ENCODE measurements at places on chromosomes 6 and 20.
A peak's percentile ranks its signal among the peaks of the same experiment; 100 is the strongest.

- ATAC-seq = no peak
Observed at GRCh38 chr6:137282254-137282653, 63.1 kb upstream of the IFNGR1 start.

DNA sequence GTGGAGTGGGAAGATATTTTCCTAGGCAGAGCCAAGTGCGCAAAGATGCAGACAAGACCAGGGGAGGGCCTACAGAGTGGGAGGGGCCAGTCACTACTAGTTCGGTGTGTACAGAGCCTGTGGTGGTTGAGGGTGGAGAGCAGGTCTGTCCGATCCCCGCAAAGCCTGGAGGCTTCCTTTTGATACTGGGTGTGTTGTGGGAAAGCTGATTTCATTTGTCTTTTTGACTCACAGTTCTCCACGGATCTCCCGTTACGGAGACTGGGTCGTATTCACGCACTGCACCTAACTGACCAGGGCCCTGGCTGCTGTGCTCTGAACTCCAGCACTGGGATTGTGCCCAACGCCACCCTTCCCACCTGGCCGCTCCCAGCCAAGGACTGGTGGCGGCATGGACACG lies 1.4 kb upstream of the TIAM2 start:
- ATAC-seq = no peak

DNA sequence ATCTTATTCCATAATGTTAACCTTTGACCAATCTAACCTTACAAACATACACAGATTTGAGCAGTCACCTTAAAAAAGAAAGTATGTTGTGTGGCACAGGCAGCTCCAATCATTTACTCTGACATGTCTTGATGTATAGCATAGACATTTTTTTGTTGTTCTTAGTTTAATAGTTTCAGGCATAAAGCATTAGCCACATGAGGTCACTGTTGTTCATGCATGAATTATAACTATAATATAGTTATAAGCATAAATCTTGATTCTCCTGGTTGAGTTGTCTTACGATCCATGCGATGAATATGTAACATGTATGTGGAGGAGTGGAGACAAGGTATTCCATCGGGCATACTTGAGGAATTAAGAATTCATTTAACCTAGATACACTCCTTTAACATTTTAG lies 26.1 kb upstream of the NKAIN2 start:
- no peak for ATAC-seq

DNA sequence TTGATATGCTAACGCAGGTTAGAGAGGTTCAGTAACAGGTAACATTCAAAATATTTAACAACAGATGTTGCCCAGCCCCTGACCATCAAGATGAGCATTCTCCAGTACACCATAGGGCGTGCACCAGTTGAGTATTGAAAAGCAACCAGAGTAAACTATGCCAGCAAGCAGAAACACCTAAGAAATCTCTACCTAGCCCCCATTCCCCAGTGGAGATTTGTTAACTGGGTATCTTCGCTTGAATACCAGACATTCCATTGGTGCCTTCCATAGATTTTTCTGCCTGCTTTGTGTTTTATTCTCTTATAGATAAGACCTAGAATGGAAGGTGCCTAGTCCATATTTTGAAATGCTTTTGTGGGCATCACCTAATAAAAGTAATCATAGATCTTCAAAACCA lies 623.9 kb downstream of the KIF16B start:
- ATAC-seq = no peak

DNA sequence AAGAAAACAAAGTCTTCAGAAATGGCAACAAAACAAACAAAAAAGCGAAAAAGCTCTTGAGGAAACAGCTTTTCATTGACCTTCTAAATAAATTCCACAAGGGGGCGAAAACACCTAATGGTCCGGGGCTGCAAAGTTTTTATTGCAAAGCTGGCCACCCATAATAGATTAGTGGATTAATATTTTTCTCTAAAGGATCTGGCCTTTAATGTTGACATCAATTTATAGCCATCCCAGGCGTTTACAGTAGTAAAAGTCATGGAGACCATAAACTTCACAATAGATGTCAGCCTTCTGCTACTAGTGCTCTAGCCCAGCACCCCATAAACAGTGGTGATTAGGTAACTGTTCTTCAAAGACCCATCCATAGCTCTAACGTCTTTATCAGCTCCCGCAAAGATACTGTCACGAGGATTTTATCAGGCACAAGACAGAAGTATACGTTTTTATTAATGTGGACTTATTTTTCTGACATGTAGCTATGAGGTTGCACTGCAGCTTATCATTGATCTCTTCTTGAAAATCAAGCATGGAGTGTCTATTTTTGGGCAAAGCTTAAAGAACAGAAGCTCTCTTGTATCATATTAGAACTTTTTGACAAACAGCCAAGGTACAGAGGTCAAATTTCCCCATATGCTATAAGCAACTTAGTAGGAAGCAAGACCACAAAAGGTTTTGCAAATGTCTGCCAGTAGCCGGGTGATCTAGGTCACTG lies 4.7 kb downstream of the CITED2 start:
- no peak for ATAC-seq

DNA sequence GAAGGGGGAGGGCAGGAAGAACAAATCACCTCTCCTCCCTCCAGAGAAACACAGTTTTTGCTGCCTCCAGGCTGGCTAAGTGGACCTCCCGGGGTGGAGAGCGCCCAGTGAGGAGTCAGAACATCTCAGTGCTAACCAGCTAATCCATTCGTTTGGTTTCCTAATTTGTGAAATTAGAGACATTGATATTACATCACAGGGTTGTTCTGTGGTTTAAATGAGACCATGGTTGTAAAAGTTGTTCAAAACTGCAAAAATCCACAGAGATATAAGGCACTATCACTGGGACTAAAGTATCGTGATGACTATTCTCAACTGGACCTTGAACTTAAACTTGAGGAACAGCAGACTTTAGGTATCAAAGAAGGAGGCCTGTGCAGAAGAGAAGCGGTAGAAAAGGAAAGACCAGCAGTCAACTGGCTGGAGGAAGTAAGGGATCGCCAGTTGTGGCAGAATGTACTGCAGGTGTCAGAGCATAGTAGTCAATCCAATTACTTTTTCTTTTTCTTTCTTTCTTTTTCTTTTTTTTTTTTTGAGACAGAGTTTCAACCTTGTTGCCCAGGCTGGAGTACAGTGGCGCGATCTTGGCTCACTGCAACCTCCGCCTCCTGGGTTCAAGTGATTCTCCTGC lies 33.9 kb downstream of the RIPOR2 start:
- ATAC-seq = no peak

DNA sequence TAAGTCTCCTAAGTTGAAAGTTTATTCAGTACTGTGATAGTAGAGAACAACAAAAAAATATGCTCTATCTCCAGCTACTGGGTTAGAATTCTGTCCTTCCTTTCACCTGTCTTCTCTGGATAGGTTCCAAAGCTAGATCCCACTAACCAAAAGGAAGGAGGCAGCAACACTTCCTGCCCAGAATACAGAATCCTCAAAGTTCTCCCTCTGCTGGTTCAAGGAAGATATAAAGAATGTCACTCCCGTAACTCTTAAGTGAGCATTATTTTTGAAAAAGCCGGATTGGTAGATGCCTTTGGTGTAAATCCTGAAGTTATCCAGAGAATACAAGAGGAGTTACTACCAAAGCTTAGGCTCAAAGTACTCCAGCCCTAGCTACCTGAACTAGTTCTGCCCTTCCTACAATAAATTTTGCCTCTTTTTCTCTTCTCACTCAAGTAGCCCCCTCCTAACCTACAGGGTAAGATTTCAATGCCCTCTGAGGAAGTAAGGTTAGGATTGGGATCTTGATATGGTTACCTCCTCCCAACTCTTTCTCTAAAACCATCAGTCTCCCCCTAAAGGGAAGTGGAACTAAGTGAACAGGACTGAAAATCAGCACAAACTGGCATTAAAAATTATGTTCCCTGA lies 26.0 kb upstream of the CRIP3 start:
- ATAC-seq = no peak

DNA sequence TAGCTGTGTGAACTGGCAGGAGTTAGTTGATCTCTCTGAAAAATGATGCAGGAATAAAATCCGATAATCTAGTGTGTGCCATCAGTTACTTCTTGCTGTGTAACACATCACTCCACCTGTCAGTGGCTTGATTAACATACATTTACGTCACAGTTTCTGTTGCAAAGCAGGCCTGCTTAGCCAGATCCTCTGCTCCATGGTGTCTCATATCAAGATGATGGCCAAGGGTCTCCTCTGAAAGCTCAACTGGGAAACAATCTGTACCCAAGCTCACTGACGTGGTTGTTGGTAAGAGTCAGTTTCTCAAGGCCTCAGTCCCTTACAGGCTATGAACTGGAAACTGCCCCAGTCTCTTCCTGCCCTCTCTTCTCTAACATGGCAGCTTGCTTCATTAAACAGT lies 51.8 kb downstream of the FOXA2 start:
- ATAC-seq = no peak

GRCh38 chr6:105402939-105403935 lies at the start of gene PREP:
Gene PREP, minus strand, starts transcription at chr6:105403082. Its CDS starts 191 bp downstream, at chr6:105402891.
- peak; percentile 95 for ATAC-seq

GRCh38 chr6:166330612-166331011 lies 11.7 kb downstream of the SFT2D1 start:
- no peak for ATAC-seq

GRCh38 chr20:51036827-51037531 lies 14.1 kb upstream of the KCNG1 start:
- no peak for ATAC-seq

GRCh38 chr20:59782986-59783640 lies 150.3 kb downstream of the SYCP2 start:
- ATAC-seq = no peak

DNA sequence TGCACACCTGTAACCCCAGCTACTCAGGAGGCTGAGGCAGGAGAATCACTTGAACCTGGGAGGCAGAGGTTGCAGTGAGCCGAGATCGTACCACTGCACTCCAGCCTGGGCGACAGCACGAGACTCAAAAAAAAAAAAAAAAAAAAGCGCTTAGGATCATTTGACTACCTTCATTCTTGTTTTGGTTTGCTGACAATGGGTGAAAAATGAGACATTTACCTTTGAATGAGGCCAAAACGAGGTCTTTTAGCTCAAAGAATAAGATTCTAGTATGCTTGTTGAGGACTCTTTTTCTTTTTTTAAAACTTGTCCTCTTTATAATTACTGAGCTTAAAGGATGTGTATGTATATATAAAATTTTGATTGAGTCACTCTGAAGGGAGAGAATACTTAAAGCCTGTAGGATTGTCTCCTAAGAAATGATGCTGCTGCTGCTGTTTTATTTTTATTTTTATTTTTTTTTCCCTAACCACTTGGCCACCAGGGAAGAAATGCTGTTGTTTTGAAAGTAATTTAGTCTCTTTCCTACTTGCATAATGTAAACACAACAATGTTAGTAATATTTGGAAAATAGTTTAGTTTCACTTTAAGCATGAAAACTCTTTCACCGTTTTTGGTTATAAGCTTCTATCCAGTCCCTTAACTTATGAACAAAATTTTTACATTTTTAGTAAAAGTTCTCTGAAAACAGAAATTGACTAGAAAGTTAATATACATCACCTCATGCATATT lies 7.9 kb downstream of the UBR2 start:
- ATAC-seq = no peak

- ATAC-seq = no peak
Observed at GRCh38 chr6:42947950-42948349, 12.6 kb upstream of the GNMT start.

DNA sequence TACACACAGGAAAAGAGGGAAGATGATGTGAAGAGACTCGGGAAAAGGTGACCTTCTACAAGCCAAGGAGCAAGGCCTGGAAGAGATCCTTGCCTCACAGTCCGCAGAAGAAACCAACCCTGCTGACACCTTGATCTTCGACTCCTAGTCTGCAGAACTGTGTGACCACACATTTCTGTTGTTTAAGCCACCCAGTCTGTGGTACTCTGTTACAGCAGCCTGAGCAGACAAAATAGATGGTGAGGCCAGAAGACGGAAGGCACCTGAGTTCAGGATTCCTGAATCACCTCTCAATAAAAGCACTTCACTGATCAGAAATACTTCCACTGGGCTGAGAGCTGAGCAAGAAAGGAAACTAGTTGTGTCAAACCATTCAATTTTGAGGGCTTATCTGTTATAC lies 103.3 kb downstream of the BACH2 start:
- ATAC-seq = no peak

DNA sequence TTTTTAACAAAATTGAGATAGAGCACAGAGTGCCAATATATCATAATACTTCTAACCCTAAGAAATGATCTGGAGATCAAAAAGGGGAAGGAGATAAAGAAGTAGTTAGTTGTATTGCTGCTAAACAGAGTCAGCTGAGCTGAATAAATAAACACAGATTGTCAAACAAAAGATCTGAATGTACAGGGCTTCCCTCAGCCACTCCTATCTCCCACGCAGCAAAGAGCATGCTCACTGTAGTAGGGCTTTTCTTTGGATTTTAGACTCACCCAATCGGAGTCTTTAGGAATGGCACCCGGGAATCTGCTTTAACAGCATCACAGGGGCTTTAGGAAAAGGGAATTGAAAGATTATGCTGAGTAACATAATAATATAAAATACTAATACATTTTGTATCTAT lies 222.2 kb upstream of the STXBP5 start:
- no peak for ATAC-seq

GRCh38 chr20:62621251-62622110 lies 20.8 kb upstream of the SLCO4A1 start:
- ATAC-seq = no peak

DNA sequence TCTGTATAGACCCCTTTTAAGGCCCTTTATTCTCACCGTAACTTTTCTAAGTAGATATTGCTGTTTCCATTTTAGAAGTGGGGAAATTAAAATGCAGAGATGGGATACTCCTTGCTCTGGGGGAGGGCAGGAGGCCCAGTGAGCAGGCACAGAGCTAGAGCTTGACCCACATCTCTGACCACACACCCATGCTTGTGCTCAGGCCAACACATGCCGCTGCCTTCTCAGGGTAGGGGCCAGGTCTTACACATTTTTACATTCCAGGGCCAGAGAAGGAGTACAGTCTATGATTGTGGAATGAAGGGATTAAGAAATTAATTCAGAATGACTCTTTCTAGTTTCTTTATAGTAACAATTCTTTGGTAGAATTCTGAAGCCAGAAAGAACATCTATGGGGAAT lies 104.8 kb downstream of the SOBP start:
- no peak for ATAC-seq

- ATAC-seq = no peak
Observed at GRCh38 chr6:104527311-104527710, 332.4 kb downstream of the HACE1 start.

GRCh38 chr6:25703005-25703404 lies 51.0 kb downstream of the SCGN start:
- ATAC-seq = no peak

DNA sequence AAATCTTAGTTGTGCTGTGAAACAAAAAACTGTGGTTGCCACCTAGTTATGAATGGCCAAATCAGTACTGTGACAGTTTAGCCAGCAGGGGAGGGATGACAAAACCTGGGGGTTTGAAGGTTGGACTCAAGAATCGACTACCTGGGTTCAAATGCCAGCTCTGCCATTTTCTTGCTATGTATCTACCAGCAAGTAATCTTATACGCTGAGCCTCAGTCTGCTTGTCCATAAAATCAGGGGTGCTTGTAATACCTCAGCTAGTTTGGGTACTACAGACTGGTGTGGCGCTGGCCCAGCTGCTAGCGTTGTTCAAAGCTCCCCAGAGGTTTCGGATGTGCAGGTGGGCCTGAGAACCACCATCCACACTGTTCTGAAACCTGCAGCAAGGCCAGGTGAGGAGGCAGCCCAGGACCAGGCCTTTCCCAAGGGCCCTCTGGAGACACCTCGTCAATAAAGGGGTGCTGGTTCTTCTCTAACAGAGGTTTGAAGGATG lies 40.4 kb downstream of the TRAM2 start:
- no peak for ATAC-seq

GRCh38 chr20:42441864-42442331 lies 747.8 kb downstream of the PTPRT start:
- no peak for ATAC-seq

GRCh38 chr6:150659046-150659763 lies 59.5 kb downstream of the PLEKHG1 start:
- no peak for ATAC-seq

- no peak for ATAC-seq
Observed at GRCh38 chr20:61373055-61373399, 121.0 kb downstream of the CDH4 start.
